ENCODE measurements at places on chromosomes 12 and 14.
A peak's percentile ranks its signal among the peaks of the same experiment; 100 is the strongest.

- DNase-seq, result no peak
Measured at GRCh38 chr14:86179980-86180379, 650.0 kb downstream of the FLRT2 start.

DNA sequence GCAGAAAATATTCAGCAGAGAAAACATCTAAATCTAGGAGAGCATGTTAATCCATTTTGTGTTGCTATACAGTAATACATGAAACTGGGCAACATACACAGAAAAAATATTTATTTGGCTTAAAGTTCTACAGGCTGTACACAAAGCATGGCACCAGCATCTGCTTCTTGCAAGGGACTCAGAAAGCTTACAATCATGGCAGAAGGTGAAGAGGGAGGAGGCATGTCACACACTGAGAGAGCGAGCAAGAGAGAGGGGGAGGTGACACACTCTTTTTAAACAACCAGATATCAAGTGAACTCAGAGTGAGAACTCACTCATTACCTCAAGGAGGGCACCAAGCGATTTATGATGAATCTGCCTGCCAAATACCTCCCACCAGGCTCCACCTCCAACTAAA is 94.2 kb upstream of the CNOT2 start:
- DNase-seq, result no peak

DNA sequence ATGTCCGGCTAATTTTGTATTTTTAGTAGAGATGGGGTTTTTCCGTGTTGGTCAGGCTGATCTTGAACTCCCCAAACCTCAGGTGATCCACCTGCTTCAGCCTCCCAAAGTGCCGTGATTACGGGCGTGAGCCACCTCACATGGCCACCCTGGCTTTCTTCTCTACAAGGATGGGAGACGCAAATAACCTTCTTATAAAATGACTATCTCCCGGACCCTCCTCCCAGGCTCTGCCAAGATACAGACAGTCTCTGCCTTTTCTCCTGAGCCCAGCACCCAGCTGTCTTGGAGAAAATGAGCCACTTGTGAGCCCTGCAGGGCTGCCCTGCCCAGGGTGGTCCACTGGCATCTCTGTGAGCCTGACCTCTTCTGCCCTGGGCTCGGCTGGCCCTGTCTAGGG is 34.7 kb upstream of the RBM19 start:
- no peak for DNase-seq

GRCh38 chr12:9256341-9256740 is 48.1 kb upstream of the PZP start:
- DNase-seq, result no peak

- no peak for DNase-seq
Measured at GRCh38 chr12:129200576-129200975, 347.3 kb downstream of the GLT1D1 start.

DNA sequence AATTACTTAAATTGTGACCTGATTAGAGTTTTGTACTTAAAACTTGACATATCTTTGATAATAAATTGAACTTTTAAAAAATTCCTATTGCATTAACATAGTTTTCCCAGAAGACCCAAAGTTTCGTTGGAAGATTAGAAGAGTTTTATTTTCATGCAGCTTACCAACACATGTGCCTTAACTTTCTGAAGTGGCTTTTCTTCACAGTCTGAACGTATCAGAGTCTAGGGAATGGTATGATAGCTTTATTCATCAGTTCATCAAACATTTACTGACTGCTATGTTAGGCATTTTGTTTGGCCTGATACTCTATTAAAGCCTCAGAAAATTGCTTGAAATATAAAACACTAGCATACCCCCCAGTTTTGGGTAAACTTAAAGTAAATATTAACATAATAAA is 65.2 kb downstream of the MARK3 start:
- no peak for DNase-seq

DNA sequence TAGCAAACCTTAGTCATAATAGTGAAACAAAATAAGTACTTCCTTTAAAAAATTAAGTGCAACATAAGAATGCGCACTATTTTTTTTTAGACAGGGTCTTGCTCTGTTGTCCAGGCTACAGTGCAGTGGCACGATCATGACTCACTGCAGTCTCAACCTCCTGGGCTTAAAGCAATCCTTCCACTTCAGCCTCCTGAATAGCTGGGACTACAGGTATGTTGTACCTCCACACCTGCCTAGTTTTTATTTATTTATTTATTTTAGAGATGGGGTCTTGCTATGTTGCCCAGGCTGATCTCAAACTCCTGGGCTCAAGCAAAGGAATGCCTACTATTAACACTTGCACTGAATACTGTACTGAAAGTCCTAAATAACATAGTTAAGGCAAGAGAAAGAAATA is 93.8 kb downstream of the NUMB start:
- no peak for DNase-seq

GRCh38 chr14:104586832-104587620 is 7.5 kb downstream of the C14orf180 start:
- DNase-seq, result no peak

- DNase-seq, result no peak
Measured at GRCh38 chr14:23380197-23380914, 3.5 kb downstream of the CMTM5 start.

GRCh38 chr14:80575763-80576162 is 364.5 kb upstream of the DIO2 start:
- DNase-seq, result peak; percentile 48

- DNase-seq, result no peak
Measured at GRCh38 chr12:128818065-128819022, 5.4 kb downstream of the SLC15A4 start.

DNA sequence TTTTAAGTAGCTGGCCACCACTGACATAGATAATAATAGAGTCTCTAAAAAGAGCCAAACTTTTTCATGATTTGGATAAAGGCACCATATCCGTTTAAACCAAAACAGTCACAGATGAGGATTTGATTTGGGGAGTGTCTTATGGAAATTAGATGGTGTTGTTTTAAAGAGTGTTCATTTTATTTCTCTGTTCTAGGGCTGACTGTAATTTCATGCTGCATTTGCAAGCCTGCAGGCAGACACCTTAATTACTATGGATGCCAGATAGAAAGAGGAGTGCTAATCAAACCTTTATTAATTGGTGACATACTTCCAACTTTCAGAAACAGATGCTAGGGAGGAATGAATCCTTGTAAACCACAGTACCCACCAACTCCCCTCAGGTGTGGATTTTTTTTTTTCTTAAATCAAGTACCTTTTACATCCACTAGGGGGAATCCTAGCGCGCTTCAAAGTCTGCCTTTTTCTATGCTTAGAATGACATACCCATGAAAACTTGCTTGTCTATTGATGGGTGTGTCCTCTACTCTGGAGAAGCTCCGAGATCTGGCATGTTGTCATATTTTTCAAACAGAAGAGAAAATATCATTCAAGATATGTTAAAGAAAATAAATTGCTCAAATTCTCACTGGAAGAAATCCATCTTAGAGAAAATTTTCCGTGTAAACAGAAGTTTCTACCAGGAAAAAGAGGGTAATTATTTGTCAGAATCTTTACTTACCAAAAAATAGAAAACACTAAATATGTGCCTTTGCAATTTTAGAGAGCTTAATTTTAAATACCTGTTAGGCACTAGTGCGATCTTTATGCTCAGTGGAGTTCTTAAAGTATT is 14.2 kb upstream of the PLXNC1 start:
- DNase-seq, result peak; percentile 60

- no peak for DNase-seq
Measured at GRCh38 chr12:41663598-41664265, 475.6 kb downstream of the PDZRN4 start.

- no peak for DNase-seq
Measured at GRCh38 chr12:51205350-51205749, 12.5 kb downstream of the POU6F1 start.

GRCh38 chr12:132384916-132385774 is 55.8 kb upstream of the GALNT9 start:
- DNase-seq, result no peak

GRCh38 chr12:34126805-34127204 is 104.5 kb downstream of the ALG10 start:
- DNase-seq, result no peak

- no peak for DNase-seq
Measured at GRCh38 chr12:42447371-42447786, 121.4 kb downstream of the PPHLN1 start.

GRCh38 chr14:71361336-71361735 is 454.1 kb downstream of the PCNX1 start:
- no peak for DNase-seq

DNA sequence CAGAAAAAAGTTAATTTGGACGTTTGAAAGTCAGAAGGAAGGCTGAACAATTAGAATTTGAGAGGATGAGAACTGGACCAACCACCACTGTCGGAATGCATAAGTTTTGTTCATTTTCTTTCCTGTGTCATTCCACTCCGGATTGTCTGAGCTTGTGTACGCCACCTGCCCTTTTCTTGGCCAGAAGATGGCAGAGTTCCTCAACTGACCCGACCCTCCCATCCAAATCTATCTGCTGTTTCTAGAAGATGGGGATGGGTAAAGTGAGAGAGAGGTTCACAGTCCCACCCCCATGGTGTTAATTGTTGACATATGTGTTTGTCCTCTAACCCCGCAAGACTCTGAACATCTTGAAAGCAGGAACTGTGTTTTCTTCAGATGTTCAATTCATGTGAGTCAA is 388.0 kb downstream of the VRK1 start:
- no peak for DNase-seq

DNA sequence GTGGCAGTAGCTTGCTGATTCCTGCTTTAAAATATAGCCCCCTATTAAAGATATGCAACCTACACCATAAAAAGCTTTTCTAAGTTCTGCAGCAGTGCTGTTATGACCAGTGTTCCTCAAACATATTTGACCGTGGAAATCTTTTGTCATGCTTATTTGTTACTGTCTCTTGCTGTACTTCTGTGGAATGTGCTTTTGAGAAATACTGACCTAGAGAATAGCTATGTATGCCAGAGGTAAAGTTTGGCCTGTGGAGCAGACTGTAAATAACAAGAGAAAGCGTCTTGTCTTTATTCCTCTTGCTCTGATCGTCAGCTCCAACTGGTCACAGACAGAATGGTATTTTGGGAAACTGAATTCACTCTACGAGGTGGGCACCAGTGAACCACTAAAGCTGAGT is 239.0 kb downstream of the FBXL14 start:
- DNase-seq, result no peak

DNA sequence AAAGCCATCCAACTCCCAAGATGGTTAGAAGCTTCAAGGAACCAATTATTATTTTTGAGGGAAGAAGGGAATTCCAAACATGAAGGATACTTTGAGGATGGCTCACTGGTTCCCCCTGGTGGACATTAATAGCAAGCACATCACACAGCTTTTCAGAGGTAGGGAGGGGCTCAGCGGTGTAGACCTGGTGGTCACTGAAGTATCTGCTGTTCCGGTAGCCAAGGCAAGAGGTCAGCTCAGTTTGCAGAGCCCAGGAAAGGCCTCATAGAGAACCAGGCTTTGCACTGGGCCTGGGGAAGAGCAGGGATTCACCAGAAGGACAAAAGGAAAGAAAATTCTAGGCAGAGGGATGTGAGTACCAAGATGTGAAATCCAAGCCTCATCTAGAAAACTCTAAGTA is 118.7 kb downstream of the KSR2 start:
- DNase-seq, result peak; percentile 10

- DNase-seq, result peak; percentile 22
Measured at GRCh38 chr14:94307410-94307992, 14.4 kb upstream of the SERPINA10 start.

GRCh38 chr12:47982311-47982710 is 18.9 kb downstream of the TMEM106C start:
- DNase-seq, result no peak

- no peak for DNase-seq
Measured at GRCh38 chr14:102929241-102930137, 7.0 kb downstream of the AMN start.

GRCh38 chr14:89110110-89110509 is 285.7 kb downstream of the TTC8 start:
- no peak for DNase-seq

GRCh38 chr14:37565550-37565949 is 29.5 kb downstream of the FOXA1 start:
- no peak for DNase-seq

GRCh38 chr14:50551877-50552276 is 8.1 kb upstream of the ATL1 start:
- no peak for DNase-seq

GRCh38 chr14:89507926-89508460 is 91.0 kb upstream of the FOXN3 start:
- no peak for DNase-seq

DNA sequence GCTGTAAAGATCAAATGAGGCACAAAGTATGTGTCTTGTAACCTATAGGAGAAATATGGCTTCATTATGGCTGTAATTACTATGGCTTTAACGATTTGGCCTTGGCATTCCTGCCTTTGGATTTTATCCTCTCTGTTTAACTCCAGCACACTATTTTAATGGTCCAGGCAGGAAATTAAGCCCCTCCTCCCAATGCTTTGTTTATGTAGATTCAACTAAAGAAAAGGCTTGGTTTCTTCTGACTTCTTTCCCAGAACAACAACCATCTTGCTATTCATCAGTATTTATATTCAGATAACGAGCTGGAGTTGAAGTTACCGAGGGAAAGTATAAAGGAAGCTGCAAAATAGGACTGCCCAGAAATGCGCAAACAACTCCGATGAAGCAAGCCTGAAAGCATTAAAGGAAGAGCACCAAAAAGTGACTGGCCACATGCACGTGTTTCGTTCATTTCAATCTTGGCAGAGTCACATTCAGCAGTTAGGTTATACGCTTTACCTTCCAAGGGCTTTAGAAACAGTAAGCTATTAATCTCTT is 104.6 kb downstream of the NELL2 start:
- DNase-seq, result no peak

DNA sequence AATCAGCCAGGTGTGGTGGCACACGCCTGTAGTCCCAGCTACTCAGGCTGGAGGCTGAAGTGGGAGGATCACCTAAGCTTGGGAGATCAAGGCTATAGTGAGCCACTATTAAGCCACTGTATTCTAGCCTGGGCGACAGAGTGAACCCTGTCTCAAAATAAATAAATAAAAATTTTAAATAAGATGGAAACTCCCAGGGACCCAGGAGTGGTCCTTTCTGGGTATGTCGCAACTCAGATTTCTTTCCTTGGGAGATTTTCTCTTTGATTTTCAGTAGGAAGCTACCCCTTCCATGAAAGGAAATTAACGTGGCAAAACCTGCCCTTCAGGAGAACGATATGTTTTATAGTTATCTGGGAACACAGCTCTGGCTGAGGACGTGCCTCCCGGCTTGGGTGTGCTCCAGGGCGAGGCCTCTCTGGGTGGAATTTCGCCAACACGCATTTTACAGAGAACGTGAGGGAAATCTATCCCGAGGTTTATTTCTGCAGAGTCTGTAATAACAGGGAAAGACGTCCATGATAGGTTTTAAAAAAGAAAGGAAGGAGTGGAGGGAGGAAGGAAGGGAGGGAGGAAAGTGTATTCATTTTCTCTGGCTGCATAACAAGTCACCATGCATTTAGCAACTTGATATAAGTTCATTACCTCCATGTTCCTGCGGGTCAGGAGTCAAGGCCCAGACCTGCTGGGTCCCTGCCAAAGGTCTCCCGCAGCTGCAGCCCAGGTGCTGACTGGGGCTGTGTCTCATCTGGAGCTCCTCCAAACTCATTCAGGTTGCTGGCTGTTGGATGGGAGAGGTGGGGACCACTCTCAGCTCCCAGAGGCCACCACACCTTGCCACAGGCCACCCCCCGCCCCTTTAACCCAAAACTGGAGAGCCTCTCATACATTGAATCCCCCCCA is 80.6 kb upstream of the GSC start:
- no peak for DNase-seq

- no peak for DNase-seq
Measured at GRCh38 chr14:96586921-96587822, 85.0 kb downstream of the PAPOLA start.
